ENCODE measurements at places on chromosomes 1 and 21.
A peak's percentile ranks its signal among the peaks of the same experiment; 100 is the strongest.

DNA sequence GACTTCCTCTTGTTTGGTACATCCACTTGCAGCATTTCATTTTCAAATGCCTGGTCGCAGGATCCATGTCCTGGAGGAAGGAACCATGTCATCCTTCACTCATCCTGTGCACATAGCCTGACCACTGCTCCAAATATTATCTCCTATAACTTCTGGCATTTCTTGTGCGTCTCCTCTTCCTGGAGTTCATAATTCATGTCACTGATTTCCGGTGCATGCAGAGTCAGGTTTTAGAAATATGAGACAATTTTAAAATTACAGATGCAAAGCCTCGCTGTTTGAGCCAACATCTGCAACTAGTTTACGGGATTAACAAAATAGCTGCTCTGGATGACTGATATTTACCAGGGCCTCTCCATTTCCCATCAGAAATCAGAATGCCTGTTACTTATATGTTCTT lies 268.1 kb downstream of the DNM3 start:
- H3K36me3 ChIP-seq: no peaks in the 10 kb centered on the region
- no peak overlapping the region for H3K27ac ChIP-seq
- no peak for DNase-seq

- peak; percentile 99 for DNase-seq
- peak within 1 kb of the TSS; percentile 57 for H3K4me3 ChIP-seq
- H3K36me3 ChIP-seq: peaks cover 13% of the 10 kb centered on the region
- H3K4me1 ChIP-seq: peaks cover 12% of the 10 kb centered on the region
These were observed at the start of gene CIART for GRCh38 chr1:150281758-150282557. TSS of gene CIART (plus strand) at chr1:150282554. CDS start at chr1:150283268, 714 bp downstream.

DNA sequence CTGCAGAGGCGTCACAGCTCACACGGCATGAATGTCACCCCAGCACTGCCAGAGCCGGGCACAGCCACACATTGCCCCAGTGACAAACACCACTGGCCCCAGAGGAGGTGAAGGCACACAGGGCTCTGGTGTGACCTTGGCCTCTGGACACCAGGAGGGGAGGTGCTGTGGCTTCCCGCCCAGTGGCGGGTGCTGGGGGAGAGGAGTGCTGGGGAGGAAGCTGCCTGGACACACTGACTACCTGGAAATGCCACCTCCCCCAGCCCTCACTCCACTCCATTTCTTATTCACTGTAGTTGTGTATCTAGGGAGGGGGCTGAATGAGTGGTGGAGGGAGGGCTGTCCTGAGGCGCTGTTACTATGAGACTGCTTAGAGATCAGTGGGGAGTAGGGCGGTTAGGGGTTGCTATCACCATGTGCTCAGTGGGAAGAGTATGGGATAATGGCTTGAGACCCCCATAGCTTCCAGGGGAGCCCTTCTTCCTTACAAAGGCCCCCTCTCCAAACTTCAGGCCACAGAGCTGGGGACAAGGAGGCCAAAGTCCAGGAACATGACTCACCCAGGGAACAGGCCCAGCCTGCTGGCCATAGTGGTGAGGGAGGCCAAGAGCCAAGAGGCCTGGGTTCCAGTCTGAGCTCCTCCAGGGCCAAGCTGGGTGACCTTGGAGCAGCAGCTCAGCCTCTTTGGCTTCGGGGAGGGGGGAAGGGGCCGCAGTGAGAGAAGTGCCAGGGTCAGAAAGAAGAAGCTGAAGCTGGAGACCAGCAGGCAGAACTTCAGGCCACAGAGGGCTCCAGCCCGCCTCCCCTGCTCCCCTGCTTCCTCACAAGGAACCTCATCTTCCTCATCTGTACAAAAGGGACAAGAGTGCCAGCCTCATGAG lies 40.1 kb downstream of the AHDC1 start:
- no peaks in the 10 kb centered on the region for H3K27me3 ChIP-seq
- peaks cover 95% of the 10 kb centered on the region for H3K4me1 ChIP-seq
- H3K27ac ChIP-seq: peak overlapping the region; percentile 90
- DNase-seq: peak; percentile 87

GRCh38 chr1:162285149-162285561 lies 91.5 kb downstream of the SPATA46 start:
- peak overlapping the region; percentile 61 for H3K27ac ChIP-seq
- no peaks in the 10 kb centered on the region for H3K27me3 ChIP-seq
- peak; percentile 71 for DNase-seq
- no peaks in the 10 kb centered on the region for H3K36me3 ChIP-seq

DNA sequence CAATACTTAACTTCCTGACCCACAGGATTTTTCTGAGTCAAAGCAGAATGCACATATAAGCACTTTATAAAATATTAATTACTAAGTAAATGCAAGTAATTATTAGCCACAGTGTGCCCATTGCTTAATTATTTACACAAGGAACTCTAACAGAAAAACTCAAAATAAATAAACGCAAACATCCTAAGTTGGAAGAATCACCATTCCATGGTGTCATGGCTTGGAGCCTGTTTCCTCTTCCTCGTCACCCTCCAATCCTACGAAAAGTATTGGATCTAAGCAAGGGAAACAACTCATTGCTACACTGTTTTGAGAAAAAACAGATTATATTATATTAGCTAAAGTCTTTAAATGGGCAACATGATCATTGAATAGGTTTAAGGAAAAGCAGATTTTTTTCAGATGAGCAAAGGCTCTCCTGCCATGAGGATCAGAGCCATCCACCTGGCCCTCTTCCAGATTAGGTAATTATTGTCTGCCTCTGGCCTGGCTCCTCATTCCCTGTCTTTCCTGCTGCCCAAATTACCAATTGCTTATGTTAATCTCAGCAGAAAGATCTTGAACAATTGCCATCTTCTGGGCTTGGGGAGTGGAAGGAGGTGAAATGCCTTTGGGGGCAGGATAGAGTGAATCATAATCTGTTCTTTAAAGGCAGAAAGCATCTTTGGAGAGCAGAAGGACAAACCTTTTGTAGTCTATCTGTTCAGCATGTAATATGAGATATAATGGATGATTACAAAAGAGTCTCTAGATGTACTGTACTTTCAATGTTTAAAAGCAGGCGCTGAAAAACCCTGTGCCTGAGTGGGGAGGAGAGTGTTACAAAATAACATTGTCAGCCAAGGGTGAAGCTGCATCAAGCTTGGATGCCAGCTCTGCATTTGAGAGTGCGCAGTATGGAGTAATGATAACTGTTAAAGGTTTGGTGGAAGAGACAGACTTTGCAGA lies 121.2 kb downstream of the DUSP10 start:
- H3K4me3 ChIP-seq: no peak overlapping the region
- H3K4me1 ChIP-seq: no peaks in the 10 kb centered on the region
- no peak overlapping the region for H3K27ac ChIP-seq
- no peaks in the 10 kb centered on the region for H3K27me3 ChIP-seq
- H3K36me3 ChIP-seq: no peaks in the 10 kb centered on the region

GRCh38 chr1:62337706-62338631 lies 18.7 kb upstream of the KANK4 start:
- H3K27me3 ChIP-seq: no peaks in the 10 kb centered on the region
- H3K4me3 ChIP-seq: no peak overlapping the region
- H3K4me1 ChIP-seq: peaks cover 10% of the 10 kb centered on the region
- DNase-seq: peak; percentile 24
- no peaks in the 10 kb centered on the region for H3K36me3 ChIP-seq
- H3K27ac ChIP-seq: no peak overlapping the region

GRCh38 chr1:32858136-32858535 lies 12.6 kb downstream of the FNDC5 start:
- H3K4me1 ChIP-seq: no peaks in the 10 kb centered on the region
- no peak for DNase-seq
- H3K27ac ChIP-seq: no peak overlapping the region
- no peaks in the 10 kb centered on the region for H3K27me3 ChIP-seq
- H3K4me3 ChIP-seq: no peak overlapping the region
- H3K36me3 ChIP-seq: no peaks in the 10 kb centered on the region

DNA sequence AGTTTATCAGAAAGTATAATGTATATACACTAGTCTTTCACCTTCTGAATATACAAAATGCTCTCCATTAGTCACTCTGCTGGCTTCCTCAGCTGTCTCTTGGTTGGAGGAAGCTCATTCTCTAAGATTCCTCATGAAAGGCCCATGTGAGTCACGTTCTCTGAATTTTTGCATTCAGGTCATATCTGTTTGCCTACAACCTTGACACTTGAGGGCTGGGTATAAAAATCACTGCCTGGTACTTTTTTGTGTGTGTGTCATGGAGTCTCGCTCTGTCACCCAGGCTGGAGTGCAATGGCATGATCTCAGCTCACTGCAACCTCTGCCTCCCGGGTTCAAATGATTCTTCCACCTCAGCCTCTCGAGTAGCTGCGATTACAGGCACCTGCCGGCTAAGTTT lies 2.8 kb upstream of the GALNT2 start:
- H3K36me3 ChIP-seq: no peaks in the 10 kb centered on the region
- no peak overlapping the region for H3K4me3 ChIP-seq
- H3K27me3 ChIP-seq: no peaks in the 10 kb centered on the region
- H3K27ac ChIP-seq: no peak overlapping the region
- peaks cover 26% of the 10 kb centered on the region for H3K4me1 ChIP-seq

DNA sequence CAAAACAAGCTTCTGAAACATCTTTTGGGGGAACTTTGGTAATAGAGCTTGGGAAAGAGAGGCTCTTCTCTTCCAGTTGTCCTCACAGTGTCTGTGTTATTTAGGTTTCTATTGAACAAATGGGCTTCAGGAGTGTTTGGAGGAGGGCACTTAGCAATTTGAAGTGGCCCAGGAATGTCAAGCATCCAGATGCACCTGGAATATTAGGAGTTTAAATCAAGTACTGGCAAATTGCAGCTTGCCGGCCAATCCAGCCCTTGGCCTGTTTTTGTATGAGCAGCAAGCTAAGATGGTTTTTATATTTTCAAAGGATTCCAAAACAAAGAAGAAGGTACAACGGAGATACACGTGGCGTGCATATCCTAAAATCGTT lies 94.7 kb downstream of the CCDC185 start:
- H3K4me1 ChIP-seq: no peaks in the 10 kb centered on the region
- no peak overlapping the region for H3K4me3 ChIP-seq
- H3K27ac ChIP-seq: no peak overlapping the region
- no peaks in the 10 kb centered on the region for H3K36me3 ChIP-seq
- no peaks in the 10 kb centered on the region for H3K27me3 ChIP-seq

DNA sequence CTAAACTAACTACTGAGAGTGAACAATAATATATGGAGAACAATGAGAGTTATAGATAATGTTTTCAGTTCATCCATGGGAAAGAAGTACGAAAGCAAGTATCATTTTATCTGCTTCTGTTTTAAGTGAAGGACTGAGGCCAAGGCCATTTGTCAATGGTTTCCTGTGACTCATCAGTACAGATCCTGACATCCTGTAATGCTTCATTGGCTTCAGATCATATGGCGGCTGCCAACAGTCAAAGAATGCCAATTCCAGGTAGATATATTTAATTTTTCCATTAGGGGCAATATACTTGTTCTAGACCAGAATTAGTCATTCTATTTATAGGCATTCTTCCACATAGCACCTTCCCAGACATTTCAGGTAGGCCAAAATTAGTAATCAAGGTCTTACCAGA lies 97.3 kb downstream of the USH2A start:
- no peaks in the 10 kb centered on the region for H3K27me3 ChIP-seq
- peak; percentile 32 for DNase-seq
- H3K27ac ChIP-seq: no peak overlapping the region
- no peak overlapping the region for H3K4me3 ChIP-seq
- H3K36me3 ChIP-seq: no peaks in the 10 kb centered on the region

DNA sequence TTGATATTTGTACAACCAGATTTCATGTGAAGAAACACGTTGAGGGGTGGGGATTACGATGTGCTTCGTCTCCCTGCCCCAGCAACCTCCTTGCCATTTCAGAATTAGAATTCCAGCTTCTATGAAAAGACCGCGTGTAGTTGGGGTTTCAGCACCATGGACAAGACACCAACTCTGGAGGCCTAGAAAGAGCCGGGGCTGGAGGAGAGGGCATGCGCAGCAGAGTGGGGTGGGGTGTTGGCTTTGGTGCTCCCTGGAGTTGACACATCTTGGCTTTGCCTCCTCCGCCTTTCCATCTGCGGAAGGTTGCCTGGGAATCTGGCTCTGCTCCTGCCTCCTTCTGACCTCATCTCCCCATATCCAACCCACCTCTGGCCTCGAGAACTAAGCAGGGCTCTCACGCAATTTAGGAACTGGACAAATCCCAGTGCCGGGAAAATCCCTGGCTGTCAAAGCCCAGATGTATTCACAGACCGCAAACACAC lies 11.8 kb downstream of the HTR6 start:
- peak; percentile 82 for DNase-seq
- no peaks in the 10 kb centered on the region for H3K27me3 ChIP-seq
- no peaks in the 10 kb centered on the region for H3K4me1 ChIP-seq
- no peaks in the 10 kb centered on the region for H3K36me3 ChIP-seq

GRCh38 chr21:14923468-14923867 lies 141.3 kb downstream of the NRIP1 start:
- H3K36me3 ChIP-seq: no peaks in the 10 kb centered on the region
- no peak overlapping the region for H3K4me3 ChIP-seq
- no peak overlapping the region for H3K27ac ChIP-seq
- DNase-seq: no peak
- H3K4me1 ChIP-seq: peaks cover 6% of the 10 kb centered on the region

GRCh38 chr1:57362480-57362879 lies 61.4 kb downstream of the DAB1 start:
- no peaks in the 10 kb centered on the region for H3K36me3 ChIP-seq
- no peaks in the 10 kb centered on the region for H3K4me1 ChIP-seq
- DNase-seq: no peak
- H3K4me3 ChIP-seq: no peak overlapping the region
- H3K27me3 ChIP-seq: no peaks in the 10 kb centered on the region
- no peak overlapping the region for H3K27ac ChIP-seq

DNA sequence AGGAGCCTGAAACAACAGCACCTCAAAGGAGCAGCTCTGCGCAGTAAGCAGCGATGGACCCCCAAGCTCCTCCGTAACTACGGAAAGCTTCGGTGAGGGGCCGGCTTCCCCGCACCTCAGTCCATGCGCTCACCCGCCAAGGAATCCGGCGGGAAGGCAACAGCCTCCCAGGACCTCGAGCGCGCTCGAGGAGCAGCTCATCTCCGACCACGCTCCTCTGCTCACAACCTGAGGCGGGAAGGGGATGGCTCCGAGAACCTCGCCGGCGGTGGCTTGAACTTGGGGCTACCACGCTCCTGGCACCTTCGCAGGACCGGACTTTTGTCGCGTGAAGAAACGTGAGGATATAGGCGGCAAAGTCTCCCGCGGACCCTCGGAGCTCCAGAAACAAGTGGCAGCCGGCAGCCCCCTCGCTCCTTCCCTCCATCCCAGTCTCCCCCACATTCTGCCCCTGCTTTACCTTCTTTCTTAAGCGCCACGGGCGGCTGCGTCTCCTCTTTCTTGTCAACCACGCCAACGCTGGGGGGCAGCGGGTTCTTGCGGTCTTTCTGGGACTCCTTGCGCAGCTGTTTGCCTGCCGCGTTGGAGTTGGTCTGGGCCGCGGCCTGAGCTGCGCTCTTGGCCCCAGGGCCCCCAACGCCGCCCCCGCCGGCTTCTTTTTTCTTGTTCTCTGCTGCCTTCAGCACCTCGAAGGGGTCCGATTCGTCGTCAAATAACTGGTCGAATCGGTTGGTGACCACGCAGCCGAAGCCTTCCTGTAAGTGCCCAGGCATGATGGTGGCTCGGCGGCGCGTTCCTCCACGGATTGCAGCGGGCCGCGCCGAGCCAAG lies 459 bp downstream of the SERBP1 start:
- peak overlapping the region; percentile 90 for H3K4me3 ChIP-seq
- peaks cover 15% of the 10 kb centered on the region for H3K4me1 ChIP-seq
- DNase-seq: peak; percentile 32
- no peaks in the 10 kb centered on the region for H3K36me3 ChIP-seq
- peak overlapping the region; percentile 94 for H3K27ac ChIP-seq
- no peaks in the 10 kb centered on the region for H3K27me3 ChIP-seq

GRCh38 chr1:162381941-162382750 lies 618 bp downstream of the C1orf226 start:
- H3K4me1 ChIP-seq: no peaks in the 10 kb centered on the region
- peak; percentile 31 for DNase-seq
- H3K27me3 ChIP-seq: no peaks in the 10 kb centered on the region
- no peak overlapping the region for H3K27ac ChIP-seq

Measured in adrenal gland (tissue), 19 donors.